ENCODE measurements at places on chromosomes 5 and 9.

- no peak for DNase-seq
Measured at GRCh38 chr9:71042448-71042990, 78.9 kb downstream of the TRPM3 start.

DNA sequence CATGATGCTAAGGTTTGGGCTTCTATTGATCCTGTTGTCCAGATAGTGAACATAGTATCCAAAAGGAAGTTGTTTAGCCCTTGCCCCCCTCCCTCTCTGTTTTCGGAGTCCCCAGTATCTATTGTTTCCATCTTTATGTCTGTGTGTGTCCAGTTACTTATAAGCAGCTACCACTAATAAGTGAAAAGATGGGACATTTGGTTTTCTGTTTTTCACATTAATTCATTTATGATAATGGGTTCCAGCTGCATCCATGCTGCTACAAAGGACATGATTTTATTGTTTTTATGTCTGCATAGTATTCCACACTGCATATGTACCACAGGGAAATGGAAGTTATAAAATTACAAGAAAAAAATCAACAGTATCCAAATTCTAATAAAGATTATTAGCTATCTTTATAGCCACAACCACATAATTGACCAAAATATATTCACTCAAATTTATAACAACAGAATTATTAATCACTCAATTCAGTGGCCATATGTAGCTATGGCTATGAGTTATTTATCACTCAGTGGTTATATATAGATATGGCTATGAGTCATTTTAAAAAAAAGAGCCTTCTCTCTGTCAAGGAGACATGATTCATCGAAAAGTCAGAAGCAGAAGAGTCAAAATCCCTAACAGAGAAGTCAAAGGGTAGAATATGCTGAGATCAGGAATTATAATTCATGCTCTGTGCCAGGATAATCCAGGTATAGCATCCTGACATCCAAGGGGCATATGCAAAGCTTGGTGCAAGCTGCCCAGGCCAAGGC, 367.5 kb downstream of the DEPDC1B start:
- no peak for DNase-seq

- DNase-seq, result no peak
Measured at GRCh38 chr5:140000332-140000731, 42.8 kb downstream of the NRG2 start.

- no peak for DNase-seq
Measured at GRCh38 chr9:89317282-89317681, 1.0 kb upstream of the SECISBP2 start.
